ENCODE measurements at places on chromosomes 6 and 20. TPM values are rescaled to one million over a fixed set of nuclear protein-coding genes. Genes with fewer than 3 reads are reported as not detected.
A peak's percentile ranks its signal among the peaks of the same experiment; 100 is the strongest.

- DNase-seq: peak; percentile 68
Observed at GRCh38 chr20:6562111-6562510, 205.4 kb upstream of the BMP2 start.

Gene CST2
- 5.6 TPM for total RNA-seq

- no peak for DNase-seq
Observed at GRCh38 chr20:62540504-62540903, 64.7 kb upstream of the GATA5 start.

Gene CST8
- total RNA-seq: not detected

GRCh38 chr6:128993166-128993565 lies 110.2 kb downstream of the LAMA2 start:
- DNase-seq: no peak

- DNase-seq: peak; percentile 71
Observed at GRCh38 chr20:9408422-9409300, 105.7 kb upstream of the LAMP5 start.

Gene MICB
- 4.1 TPM for total RNA-seq

Gene APOM
- 3.3 TPM for total RNA-seq

Gene ERGIC3
- total RNA-seq: 345 TPM

Gene STMND1
- not detected for total RNA-seq

Gene ANKRD66
- not detected for total RNA-seq

DNA sequence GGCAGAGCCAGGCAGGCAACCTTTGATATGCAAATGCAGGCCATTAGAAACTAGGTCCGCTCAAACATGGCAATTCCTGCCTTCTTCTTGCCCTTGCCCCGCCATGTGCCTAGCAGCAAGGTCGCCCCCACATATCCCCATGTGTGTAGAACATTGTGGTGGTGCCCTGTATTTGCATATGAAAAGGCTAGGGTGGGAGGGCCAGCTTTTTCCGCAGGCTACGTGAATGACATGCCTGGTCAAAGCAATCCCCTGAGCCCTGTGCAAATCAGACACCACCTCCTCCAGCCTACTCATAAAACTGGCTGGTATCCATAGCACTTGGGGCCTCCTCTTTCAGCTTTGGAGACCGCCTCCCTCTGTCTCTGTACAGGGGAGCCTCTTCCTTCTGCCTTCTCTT lies 31.6 kb downstream of the GSTA2 start:
- DNase-seq: no peak

DNA sequence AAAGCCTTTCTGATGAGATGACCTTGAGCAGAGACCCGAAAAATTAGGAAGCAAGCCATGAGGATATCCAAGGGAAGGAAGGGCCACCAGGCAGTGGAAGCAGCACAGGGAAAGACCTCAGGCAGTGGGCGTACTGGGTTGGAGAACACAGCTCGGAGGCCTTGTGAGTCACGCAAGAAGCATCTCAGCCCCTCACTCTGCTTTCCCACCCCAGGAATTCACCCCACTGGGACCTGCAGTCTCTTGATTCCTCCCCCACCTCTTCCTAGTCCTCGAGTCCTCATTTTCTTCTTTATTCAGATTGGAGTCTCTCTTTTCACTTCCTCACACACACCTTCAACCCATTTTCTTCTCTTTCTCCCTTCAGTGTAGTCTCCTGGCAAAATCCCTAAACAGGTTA lies 27.0 kb downstream of the RPRD1B start:
- peak; percentile 11 for DNase-seq

GRCh38 chr6:41512146-41512701 lies 34.0 kb upstream of the FOXP4 start:
- no peak for DNase-seq

- DNase-seq: peak; percentile 75
Observed at GRCh38 chr6:52995913-52996645, 995 bp upstream of the GSTA4 start.

Gene SLC22A2
- total RNA-seq: not detected

GRCh38 chr6:46756469-46757213 lies 9.9 kb downstream of the ANKRD66 start:
- no peak for DNase-seq

Gene CEP85L
- total RNA-seq: 19.9 TPM

DNA sequence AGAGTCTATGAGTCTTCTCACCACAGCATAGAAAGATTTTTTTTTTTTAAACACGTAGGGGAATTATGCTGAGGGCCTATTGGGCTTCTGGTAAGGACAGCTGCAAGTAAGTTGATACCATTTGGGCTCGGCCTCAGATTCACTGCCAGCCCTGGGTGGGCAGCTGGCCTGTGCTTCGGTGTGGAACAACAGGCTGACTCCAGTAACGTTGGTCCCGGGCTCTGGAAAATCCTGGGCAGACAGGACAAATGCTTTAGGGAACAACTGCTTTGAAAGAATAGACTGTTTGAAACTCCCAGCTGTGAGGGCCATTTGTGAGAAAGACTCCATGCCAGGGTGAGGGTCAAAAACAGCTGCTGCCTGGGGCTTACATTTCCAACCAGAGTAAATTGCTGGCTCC lies 366.5 kb downstream of the QKI start:
- no peak for DNase-seq

- peak; percentile 10 for DNase-seq
Observed at GRCh38 chr6:15751721-15752350, 89.0 kb upstream of the DTNBP1 start.

GRCh38 chr20:44730441-44730840 lies 15.2 kb upstream of the KCNK15 start:
- DNase-seq: peak; percentile 94

Gene MLN
- total RNA-seq: not detected

GRCh38 chr20:14536738-14537137 lies 199.3 kb upstream of the FLRT3 start:
- no peak for DNase-seq

DNA sequence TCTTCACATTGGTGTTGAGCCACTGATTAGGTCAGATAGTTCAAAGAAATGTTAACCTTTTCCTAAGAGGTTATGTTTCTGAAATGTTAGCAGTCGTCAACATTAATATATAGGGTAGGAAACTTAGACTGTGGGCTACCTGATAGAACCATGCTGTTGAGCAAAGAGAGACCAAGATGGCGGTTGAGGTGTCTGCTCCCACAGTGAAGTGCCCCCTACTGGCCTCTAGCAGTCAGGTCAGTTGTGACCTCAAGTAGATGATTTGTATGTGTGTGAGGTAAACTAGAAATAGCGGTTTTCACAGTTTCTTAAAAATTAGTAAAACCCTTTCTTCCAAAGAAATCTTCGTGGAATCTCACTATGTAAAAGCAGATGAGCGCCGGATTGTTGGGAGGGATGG lies 40.3 kb downstream of the MTHFD1L start:
- no peak for DNase-seq

Gene CST11
- not detected for total RNA-seq

GRCh38 chr6:26155061-26155930 lies 68.1 kb downstream of the HFE start:
- peak; percentile 52 for DNase-seq

DNA sequence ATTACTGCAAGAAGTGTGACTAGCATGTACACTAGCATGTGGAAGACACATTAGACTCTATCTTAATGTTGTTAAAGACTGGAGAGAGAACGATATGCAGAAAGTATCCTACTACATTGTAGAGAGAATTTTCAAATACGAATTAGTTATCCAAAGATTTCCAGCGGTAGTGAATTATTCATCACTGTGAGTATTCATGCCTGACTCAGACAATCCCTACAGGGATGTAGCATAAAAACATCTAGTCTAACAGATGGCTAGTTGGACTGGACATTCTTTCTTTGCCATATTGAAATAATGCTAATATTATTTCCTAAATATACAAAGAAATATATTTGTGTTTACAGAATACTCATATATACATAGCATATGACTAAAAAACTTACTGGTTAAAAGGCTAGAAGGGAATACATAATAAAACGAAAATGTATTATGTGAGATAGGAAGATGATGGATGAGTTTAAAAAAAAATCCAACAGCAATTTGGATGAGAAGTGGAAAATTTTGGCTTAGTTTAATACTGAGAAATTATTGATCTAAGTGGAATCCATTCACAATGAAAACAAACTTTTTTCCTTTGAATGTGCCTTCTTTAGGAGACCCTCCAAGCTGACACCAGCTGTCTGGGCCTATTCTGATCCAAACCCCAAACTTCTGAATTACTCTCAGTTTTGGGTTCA lies 580.7 kb downstream of the RFPL4B start:
- peak; percentile 54 for DNase-seq

Gene CGA
- 6.3 TPM for total RNA-seq

- DNase-seq: peak; percentile 98
Observed at GRCh38 chr6:125913864-125914351, 42.7 kb upstream of the HINT3 start.

DNA sequence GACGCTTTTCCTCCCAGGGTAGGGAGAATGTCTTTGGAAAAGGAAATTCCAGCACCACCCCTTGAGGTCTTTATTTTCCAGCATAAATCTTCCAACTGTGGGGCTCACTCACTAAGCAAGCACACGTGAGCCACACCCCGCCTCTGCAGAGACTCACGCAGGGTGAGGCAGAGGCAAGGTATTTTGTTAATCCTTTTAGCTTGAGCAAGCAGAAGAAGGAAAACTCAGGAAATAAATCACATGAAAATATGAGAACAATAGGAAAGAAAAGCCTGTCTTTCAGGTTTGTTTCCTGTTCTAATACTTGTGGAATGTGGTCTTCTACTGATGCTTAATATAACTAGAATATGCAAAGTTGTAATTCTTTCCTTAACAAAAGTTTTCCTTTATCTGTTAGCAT lies 4.1 kb upstream of the PHACTR2 start:
- peak; percentile 94 for DNase-seq

Gene GLP1R
- not detected for total RNA-seq

GRCh38 chr6:106450653-106451052 lies 90.1 kb downstream of the CRYBG1 start:
- no peak for DNase-seq

- DNase-seq: peak; percentile 77
Observed at GRCh38 chr6:146545581-146545980, 1.9 kb downstream of the RAB32 start.

GRCh38 chr6:53707108-53707897 lies 41.7 kb upstream of the KLHL31 start:
- no peak for DNase-seq

- no peak for DNase-seq
Observed at GRCh38 chr6:81857812-81858211, 105.3 kb upstream of the TENT5A start.

DNA sequence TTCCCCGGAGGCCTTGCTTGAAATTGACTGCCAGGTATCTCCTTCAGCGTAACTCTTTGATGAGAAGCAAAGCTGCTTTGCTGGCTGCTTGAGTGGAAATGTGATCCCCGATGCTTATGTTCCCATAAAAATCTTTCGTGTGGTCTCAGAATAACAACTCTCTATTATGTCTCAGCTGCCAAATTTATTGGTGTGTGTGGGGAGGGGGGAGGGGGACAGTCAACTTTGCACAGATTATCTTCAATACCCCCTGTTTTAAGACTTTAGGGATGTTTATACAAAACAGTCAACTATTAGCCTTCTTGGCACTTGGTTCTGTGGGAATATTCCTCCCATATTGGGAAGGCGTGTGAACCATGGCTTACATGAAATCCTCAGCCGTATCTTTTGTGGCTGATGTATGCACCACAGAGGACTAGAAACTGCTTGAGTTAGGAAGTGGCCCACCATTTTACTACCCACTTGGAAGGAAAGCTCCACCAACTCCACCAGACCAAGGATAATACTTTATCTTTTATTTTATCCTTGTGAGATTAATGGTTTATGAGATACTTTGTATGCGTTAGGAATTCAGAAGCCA lies 101.5 kb upstream of the SLC24A3 start:
- DNase-seq: no peak

DNA sequence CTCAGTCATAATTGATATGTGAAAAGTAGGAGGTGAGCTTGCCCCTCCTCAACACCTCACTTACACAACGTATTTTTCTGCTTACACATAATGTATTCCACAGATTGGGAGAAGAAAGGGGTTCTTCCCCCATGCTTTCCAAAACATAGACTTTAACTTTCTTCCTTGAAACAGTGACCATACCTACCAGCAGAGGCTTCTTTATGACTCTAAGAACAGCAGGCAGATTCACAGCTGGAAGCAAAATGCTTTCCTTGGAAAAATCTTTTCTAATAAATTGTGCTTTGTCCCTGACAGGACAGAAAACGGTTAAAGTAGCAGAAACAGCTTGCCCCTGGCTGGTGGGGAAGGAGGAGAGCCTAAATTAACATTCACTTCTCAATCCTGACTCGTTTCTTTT lies 629.1 kb upstream of the IMPG1 start:
- DNase-seq: peak; percentile 7

DNA sequence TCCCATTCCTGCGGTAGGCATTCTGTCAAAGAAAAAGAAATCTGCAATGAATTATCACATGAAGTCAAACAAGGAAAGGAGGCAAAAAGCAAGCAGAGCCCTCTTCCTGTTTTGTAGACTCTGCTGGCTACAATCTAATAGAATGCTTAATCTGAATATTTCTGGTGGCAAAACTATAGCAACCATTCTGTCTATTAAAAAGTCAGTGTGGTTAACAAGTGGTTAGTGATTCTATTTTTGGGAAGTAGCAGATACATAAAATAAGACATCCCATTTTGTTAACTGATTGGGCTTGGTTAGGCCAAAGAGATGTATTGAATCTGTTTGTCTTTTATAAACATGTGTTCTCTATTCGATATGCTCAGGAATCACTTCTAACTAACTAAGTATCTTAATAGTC lies 442.3 kb downstream of the CDC5L start:
- DNase-seq: no peak

Gene TENT5A
- total RNA-seq: 48.6 TPM

DNA sequence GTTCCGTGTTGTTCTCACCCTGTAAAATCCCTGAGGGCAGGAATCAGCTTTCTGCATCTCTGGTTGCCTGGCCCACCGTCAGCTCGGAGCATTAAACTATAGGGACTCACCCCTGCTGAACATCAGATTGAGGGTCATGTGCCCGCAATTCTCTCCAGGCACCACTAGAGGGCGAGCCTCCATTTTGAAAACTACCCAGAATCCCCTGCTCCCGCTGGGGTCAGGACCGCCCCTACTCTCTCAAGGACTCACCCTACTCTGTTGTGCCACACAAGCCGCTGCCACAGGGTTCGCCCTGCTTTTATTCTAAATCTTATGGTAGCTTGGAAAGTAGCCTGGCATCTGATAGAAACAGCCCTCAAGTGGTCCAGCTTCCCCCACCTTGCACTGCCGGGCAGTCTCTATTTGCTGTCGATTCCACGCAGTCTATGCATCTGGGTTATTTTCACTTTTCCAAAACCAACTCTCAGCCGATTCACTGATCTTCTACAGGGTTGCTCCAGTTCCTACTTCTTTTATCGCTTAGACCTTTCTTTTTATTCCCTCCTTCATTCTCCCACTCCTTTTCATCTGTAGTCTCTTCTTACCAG lies 244.1 kb upstream of the QKI start:
- peak; percentile 18 for DNase-seq

DNA sequence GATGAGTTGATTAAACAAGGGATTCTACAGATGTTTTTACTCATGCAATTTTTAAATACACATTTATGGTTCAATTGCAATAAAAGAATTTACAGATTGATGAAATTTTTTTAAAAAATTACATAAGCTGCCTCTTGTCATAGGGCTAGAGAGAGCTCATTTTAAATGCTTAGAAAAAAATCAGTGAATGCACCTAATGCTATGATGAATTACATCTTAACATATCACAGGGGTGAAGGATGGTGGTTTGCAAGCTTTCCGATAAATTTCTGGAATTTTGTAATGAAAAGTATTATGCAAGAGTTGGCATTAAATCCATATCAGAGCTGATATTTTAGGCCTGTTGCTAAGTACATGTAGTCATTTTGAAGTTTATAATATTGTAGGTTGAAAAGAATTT lies 29.6 kb downstream of the DSE start:
- DNase-seq: peak; percentile 41

- no peak for DNase-seq
Observed at GRCh38 chr6:17972074-17972952, 15.1 kb downstream of the KIF13A start.

Gene HLA-DOB
- total RNA-seq: not detected

Gene VSTM2L
- total RNA-seq: 9.2 TPM

GRCh38 chr6:73514746-73515110 lies 6.1 kb downstream of the EEF1A1 start:
- DNase-seq: peak; percentile 32
